ENCODE measurements at places on chromosomes 12 and 14.

GRCh38 chr12:57063991-57064685, 14.2 kb upstream of the MYO1A start:
- peak; percentile 48 for DNase-seq

GRCh38 chr12:750366-751191, 1.8 kb upstream of the WNK1 start:
- DNase-seq, result no peak

- no peak for DNase-seq
Measured at GRCh38 chr14:32128703-32129102, 51.6 kb downstream of the ARHGAP5 start.

- DNase-seq, result no peak
Measured at GRCh38 chr12:92871116-92871515, 58.0 kb downstream of the EEA1 start.

- no peak for DNase-seq
Measured at GRCh38 chr12:115337693-115338543, 653.9 kb upstream of the TBX3 start.

GRCh38 chr12:24796876-24797275, 152.0 kb downstream of the BCAT1 start:
- no peak for DNase-seq

DNA sequence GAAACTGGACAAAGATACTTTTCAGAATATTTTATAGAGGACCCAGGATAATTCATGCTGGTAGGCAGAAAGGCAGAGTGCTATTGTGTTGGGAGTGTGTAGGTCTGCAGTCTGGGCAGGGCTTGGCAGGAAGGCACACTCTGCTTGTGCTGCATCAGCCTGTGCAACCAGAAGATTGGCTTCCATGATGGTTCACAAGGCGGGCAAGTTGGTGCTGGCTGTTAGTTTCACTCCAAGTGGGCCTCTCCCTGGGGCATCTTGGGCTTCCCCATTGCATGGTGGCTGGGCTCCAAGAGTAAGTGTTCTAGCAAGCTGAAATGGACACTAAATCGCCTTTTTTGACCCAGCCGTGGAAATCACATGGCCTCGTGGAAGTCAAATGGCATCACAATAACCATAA, 1.8 kb upstream of the UBE2N start:
- no peak for DNase-seq

GRCh38 chr12:76627346-76628135, 68.0 kb upstream of the OSBPL8 start:
- no peak for DNase-seq

DNA sequence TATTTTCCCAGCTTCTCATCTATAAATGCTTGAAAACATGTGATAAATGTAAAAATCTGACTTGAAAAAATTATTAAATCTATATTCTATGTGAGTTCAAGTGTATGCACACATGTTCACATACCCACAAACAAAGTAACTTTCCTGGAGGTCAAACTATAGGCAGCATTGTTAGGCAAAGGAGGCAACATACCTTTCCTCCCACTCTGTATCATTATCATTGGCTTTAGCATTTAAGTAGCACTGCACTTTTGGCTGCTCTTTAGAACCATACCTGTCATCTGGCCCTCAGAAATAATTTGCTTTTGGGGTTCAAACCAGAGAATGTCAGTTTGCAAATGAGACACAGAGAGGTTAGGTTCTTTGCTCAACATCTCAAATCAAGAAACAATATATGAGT, 102.4 kb upstream of the CCDC196 start:
- DNase-seq, result no peak

DNA sequence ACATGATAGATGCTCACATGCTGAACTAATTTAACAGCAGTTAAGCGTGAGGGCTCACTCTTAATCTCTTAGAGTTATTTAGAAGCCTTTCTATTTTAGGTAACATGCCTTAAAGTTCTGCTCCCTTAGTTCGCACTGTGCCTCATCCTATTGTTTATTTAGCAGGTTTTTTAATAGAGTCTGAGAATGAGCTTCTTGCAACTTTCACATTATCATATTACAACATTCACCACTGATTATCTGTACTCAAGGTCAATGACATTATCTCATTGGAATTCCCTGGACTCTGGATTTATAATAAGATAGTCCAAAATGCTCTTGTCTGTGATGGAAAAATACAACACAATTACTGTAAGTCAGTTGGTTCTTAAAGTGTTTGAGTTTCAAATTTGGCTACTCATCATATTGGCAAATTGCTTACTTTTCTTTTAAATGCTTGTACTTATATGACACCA, 183.6 kb upstream of the SLC38A2 start:
- no peak for DNase-seq

GRCh38 chr14:33210311-33210710, 271.6 kb downstream of the NPAS3 start:
- DNase-seq, result no peak

GRCh38 chr12:116780942-116781341, 42.8 kb downstream of the RNFT2 start:
- DNase-seq, result no peak

DNA sequence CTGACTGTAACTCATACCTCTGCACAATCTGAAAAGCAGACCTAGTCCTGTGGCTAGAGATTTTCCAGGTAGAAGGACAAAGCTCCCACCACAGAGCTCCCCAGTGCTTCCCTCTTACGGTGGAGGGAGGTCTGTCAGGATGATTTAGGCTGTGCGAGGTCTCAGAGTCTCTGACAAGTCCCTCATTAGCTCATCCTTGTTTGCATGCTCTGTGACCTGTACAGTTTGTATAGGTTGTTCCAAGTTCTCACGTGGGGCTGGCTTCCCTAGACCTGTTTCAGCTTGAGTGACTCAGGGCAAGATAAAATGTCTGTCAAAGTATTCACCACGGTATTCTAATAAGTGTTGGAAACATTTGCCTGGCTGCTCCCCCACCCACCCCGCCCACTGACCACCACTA, 34.8 kb downstream of the ASCL1 start:
- DNase-seq, result no peak

- DNase-seq, result no peak
Measured at GRCh38 chr14:105912641-105913180, 386.3 kb downstream of the TMEM121 start.

DNA sequence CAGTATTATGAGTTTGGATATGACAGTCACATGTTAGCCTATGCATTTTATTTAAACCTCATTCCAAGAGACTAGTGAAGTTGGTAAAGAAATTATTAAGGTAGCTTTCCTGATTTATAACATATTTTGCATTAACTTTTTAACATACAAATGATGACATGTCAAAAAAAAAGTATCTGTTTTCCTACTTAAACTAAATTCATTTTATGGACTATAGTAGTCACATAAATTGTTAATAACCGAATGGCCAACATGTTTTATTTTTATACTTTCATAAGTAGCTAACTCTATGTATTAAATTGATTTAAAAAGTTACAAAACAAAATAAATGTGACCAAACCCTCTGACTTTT, 14.7 kb downstream of the TAOK3 start:
- DNase-seq, result no peak

DNA sequence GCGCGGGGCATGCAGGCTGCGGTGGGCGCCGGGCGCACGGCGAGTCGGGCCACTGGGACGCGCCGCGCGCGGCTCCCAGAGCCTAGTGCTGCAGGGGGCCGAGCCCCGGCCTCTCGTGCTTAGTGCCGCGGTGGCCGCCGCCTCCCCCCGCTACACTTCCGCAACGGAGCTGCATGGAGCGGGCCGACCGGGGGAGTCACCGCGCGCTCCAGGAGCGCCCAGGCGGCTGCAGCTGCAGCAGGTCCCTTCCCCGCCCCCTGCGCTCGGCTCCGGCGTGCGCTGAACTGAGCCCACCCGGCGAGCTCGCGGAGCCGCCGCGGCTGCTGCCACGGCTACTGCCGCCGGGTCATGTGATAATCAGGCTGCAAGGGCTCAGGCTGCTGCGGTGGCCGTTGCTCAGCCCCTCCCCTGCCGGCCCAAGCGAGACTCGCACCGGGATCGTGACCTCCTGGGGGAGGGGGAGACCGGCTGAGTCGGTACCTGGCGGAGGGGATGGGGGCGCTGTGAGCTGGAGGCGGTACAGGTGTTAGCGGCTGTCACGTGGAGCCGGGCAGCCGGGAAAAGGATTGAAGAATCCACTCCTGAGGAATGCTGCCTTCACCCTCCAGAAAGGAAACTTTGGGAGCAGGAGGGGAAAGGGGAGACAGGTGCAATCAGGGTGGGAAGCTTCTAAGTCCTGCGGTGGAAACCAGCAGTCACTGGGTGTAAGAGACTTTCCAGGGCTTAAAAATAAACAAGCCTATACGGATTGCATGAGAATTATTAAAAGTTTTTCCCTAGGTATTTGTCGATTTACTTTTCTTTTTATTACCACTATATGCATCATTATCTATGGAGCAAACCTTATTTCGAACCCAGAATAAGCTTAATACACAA, at the start of gene PPM1H:
TSS of gene PPM1H (minus strand) at position 352 of the 876 bp plus-strand sequence. CDS start 414 bp downstream, outside the sequence.
- peak; percentile 39 for DNase-seq

GRCh38 chr12:129127771-129128170, 274.5 kb downstream of the GLT1D1 start:
- no peak for DNase-seq

GRCh38 chr14:64040044-64040443, 187.2 kb downstream of the SYNE2 start:
- DNase-seq, result no peak

DNA sequence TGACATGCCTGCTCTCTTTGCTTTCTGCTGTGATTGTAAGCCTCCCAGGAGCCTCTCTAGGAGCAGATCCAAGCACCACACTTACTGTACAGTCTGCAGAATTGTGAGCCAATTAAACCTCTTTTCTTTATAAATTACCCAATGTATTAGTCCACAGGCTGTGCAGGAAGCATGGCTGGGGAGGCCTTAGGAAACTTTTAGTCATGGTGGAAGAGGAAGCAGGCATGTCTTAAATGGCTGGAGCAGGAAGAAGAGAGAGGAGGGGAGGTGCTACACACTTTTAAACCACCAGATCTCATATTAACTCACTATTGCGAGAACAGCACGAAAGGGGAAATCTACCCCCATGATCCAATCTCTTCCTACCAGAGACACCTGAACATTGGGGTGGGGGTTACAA, 108.9 kb downstream of the DERA start:
- no peak for DNase-seq

- DNase-seq, result no peak
Measured at GRCh38 chr12:6226679-6227051, 26.5 kb downstream of the CD9 start.

DNA sequence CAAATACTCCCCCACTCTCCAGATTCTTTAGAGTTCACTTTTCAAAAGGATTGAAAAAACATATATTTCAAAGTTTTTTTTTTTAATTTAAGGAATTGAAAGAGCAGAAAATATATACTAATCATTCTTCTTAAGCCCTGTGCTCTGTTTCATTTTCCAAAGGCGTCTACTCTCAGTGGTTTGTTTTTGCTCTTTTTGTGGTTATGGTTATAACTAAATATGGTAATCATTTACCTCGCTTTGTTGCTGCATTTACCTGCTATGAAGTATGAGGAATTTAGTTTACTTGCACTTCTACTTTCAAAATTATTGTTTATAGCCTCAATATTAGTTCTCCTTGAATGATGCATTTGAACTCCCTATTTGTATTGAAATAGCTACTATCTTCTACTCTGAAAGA, 55.9 kb upstream of the LRRK2 start:
- no peak for DNase-seq

GRCh38 chr12:123269896-123270213, 1.8 kb downstream of the CDK2AP1 start:
- DNase-seq, result no peak

GRCh38 chr12:52307836-52308805, 13.1 kb downstream of the KRT83 start:
- DNase-seq, result peak; percentile 59

GRCh38 chr14:69046476-69046860, 67.4 kb upstream of the ACTN1 start:
- DNase-seq, result no peak

GRCh38 chr12:97474161-97474560, 11.6 kb downstream of the RMST start:
- no peak for DNase-seq

- no peak for DNase-seq
Measured at GRCh38 chr12:29152223-29152868, 3.3 kb downstream of the FAR2 start.

DNA sequence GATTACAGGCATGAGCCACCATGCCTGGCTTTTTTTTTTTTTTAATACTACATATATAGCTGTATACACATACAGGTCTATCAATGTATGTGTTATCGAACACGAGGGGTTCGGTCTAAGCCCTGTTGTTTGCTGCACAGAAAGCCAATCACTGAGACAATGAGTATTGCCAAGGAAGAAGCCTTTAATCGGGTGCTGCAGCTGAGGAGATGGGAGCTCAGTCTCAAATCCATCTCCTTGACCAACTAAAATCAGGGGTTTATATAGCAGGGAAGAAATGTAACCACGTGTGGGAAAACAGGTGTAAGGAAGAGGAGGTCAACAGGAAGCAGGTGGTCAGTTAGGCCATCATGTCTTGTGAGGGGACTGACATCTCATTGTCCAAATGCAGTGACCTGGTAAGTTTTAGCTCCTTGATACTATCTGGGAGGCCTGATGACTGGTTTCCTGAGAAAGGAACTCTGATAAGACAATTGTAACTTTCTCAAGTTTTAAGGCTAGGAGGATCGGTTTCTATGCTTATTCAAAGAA, 80.9 kb upstream of the MAP1LC3B2 start:
- no peak for DNase-seq

GRCh38 chr14:75650253-75651058, 10.2 kb downstream of the ERG28 start:
- DNase-seq, result no peak

DNA sequence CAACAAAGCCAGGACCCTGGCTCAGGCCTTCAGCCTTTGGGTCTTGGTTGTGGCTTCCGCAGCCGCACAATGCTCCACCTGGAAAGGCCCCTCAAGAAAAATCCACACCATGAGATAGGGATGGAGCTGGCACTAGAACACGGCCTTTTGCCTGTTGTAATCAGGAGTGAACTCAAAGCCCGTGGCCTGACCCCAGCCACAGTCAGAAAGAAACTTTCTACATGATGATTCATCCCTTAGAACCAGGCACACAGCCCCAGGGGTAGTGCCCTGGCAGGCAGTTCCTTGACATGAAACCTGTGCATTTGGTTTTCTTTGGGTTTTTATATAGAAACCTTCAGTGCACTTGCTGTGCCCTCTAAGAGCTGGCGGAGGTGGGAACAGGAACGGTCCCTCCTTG, 5.1 kb downstream of the CLMN start:
- DNase-seq, result peak; percentile 48

GRCh38 chr12:113276946-113277500, 55.8 kb downstream of the TPCN1 start:
- no peak for DNase-seq

DNA sequence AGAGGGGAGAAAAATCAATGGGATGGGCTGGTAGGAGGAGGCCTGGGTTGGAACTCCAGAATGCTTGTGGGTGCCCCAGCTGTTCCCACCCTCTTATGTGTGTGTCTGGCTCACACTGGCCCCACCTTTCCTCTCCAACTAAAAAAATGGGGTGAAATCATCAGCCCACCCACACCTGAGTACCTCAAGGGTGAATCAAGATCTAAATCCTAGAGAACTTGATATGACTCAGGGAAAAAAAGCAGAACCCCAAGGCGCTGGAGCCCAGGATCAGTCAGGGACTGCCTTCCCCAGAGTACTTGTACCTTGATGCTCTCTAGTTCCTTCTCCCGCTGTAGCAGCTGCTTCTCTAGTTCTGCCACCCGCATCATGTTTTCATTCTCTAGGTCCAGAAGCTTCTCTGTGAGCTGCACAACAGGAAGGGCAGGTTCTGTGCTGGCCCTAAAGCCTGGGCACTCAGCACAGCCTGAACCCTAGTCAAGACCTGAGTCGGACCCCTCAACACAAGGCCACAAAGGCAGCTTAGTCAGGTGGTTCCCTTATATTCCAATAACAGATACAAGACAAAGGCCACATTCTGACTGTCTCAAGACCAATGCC, 29.7 kb downstream of the PRPF40B start:
- DNase-seq, result no peak
